ENCODE measurements at places on chromosomes 12 and 14. TPM values are rescaled to one million over a fixed set of nuclear protein-coding genes. Genes with fewer than 3 reads are reported as not detected.

DNA sequence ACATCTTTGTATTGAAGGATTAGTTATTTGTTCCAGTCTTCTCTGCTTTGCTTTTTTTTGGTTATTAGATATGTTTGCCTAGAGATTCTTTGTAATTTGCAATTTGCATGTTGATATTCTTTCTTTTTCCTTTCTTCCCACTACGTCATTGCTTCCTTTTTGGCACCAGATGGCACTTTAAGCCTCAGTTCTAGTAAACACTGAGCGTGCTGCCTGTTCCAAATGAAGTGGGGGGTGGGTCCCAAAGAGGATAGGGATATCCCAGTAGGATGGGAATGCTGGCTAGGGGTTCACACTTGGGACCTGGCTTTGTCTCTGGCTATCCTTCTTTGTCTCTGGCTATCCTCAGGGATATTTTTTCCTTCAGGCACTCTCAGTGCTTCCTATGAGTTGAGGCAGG, 17.0 kb downstream of the EAPP start:
- no peak for DNase-seq

GRCh38 chr12:116735951-116736599, 1.8 kb downstream of the SPRING1 start:
- no peak for DNase-seq

DNA sequence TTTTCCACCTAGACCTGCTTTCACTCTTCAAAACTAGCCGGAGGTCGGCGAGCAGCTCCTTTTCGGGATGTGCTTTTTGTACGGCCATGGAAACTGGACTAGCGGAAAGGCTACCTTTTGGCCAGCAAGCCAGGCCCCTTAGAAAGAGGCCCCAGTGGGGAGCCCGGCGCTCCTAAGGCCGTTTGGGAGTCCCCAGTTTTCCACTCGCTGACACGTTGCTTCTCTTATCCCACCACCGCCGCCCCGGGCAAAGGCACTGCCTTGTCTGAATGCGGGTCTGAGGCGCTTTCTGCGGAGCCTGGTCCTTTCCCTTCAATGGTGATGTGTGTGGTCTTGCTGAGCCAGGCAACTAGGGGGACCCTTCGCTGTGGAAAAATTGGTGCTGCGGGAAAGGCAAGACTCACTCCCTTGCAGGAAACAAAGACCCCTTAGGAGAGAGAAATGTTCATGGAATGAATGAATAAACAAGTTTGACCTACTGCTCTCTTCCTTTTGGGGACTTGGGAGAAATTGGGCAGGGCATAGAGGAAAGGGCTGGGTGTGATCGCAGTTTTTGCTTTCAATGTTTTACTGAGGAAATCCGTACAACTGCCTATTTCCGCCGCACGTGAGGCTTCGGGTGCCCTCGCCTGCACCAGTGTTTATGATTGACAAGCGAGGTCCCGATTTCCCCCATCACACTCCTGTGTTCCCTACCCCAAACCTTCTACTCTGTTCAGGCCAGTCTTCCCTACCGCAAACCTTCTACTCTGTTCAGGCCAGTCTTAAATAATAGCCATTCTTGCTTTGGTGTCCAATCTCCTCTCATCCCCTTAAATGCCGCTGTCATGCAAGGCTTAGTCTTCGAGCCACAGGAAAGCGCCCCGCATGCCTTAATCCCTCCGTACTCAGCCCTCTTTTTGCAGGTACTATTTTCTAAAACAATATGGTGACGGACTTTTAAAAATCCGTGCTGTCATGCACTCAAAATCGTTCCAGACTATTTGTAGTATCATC, 1.0 kb upstream of the SLC38A2 start:
- no peak for DNase-seq

DNA sequence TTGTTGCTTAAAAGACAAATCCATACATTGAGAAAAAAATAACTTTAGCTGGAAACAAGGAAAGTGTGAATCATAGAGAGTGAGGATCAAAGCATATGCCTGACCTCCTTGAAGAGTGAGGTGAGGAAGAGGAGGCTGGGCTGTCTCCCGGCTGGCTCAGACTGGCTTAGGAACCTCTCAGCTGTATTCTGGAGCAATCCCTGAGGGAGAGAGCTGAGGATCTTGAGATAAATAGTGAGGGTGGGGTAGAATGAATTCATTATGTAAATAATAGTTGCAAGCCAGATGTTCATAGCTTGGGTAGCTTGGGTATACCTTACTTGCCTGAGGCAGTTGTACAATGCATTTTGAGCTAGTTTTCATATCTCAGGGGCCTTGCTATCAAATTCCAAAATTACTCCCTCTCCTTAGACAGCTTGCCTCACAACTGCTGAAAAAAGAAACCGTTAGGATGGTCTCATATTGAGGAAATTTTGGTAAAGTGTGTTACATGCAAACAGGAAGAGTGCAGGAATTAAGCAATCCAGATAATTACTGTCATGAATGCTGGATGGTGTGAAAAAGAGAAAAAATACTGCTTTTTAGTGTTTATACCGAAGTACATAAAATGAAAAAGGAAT, 30.5 kb upstream of the SLC15A5 start:
- no peak for DNase-seq

DNA sequence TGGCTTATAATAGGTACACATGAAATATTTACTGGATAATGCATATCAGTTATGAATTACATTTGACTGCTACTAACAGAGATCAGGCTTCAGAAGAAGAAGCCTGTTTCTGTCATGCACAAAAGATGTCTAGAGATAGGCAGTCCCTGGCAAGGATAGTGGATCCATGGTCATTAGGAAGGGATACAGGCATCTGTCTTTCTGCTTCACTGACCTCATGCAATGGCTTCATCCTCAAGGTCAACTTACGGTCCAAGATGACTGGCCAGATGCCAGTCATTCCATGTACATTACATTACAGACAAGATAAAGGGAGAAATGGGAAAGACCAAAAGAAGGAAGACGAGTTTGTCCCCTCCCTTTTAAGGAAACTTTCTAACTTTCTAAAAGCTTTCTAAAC, 94.0 kb downstream of the NUAK1 start:
- no peak for DNase-seq

DNA sequence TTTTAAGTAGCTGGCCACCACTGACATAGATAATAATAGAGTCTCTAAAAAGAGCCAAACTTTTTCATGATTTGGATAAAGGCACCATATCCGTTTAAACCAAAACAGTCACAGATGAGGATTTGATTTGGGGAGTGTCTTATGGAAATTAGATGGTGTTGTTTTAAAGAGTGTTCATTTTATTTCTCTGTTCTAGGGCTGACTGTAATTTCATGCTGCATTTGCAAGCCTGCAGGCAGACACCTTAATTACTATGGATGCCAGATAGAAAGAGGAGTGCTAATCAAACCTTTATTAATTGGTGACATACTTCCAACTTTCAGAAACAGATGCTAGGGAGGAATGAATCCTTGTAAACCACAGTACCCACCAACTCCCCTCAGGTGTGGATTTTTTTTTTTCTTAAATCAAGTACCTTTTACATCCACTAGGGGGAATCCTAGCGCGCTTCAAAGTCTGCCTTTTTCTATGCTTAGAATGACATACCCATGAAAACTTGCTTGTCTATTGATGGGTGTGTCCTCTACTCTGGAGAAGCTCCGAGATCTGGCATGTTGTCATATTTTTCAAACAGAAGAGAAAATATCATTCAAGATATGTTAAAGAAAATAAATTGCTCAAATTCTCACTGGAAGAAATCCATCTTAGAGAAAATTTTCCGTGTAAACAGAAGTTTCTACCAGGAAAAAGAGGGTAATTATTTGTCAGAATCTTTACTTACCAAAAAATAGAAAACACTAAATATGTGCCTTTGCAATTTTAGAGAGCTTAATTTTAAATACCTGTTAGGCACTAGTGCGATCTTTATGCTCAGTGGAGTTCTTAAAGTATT, 14.2 kb upstream of the PLXNC1 start:
- no peak for DNase-seq

GRCh38 chr14:73935666-73936065, 14.2 kb downstream of the FAM161B start:
- DNase-seq = no peak

DNA sequence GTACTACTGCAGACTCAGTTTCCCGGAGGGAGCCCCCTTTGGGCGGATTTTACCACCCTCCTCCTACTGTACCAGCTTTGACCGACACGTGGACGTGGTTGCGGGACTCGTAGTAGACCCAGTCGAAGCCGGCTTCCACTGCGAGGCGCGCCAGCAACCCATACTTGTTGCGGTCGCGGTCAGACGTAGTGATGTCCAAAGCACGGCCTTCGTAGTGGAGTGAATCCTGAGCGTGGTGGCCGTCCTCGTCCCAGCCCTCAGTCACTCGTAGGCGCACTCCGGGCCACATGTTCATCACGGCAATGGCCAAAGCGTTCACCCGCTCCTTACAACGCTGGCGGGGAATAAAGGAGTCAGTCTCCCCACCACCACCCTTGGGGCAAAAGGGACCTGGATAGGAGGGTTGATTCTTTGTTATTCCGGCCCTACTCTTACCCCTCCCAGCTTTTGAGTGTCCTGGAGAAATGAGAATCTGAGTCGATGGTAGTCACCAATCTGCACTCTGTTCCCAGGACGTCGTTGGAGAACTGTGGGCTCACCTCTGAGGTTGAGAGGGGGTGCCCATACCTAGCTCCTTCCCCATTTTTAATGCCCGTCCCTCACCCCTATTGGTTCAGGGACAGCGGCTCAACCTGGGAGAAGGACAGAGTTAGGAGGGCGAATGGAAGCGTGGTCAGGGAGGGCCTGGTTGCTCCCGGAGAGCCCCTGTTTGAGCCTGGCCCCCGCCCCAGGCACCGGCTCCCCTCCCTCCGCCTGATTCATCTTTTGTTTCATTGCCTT, 3.4 kb downstream of the DHH start:
- no peak for DNase-seq

- DNase-seq = no peak
Measured at GRCh38 chr14:102140750-102141145, 1.1 kb downstream of the WDR20 start.

DNA sequence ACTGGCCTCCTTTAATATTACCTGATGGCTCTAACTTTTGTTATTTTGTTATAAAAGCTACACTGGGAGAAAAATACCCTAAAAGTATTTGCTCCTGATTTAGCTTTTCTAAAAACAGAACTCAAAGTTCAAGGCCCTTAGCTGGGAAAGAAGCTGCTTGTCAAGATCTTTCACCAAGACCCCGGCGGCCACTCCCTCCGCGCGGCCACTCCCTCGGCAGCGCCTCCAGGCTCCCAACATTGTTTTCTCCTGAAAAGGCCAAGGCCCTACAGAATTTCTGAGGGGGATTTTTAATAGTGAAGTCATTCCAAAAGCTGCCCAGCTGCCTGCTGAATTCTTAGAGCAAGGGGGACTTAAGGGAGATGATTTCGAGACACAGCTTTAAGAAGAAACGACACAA, 96.4 kb downstream of the NTN4 start:
- DNase-seq = no peak

DNA sequence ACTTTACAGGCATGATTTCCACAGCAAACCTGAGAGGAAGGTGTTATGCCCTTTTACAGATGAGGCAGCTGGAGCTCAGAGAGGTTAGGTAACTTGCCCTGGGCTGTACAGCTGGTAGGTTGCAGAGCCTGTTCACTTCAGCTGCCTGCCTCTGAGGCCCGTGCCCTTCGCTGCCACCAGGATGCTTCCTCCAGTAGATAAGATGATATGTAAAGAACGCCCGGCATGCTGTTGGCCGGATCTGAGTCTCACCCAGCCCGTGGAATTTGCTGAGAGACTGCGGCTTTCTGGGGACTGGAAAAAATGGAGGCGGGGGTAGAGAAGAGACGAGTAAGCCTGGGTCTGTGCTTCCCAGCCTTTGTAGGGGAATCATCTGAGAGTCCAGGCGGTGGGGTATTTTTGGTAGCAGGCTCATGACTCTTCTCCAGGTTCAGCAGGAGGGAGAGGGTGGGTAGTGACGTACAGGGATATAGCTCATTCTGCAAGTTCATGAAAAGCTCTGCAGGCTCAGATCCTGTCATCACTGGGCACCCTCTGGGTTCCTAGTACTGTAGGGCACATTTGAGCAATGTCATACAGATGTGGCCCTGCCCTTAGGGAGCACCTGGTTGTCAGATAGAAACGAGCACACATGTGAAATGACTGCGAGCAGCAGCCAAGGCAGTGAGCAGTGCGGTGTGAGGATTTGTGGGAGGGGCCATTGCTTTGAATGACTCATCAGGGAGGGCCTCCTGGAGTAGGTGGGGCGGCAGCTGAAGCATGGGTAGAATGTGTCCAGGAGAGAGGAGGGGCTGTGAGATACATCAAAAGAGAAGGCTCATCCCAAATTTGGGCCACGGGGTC, 159.4 kb downstream of the TSPAN9 start:
- DNase-seq = no peak

PHC1 gene
- 18.0 TPM for total RNA-seq

PWP1 gene
- total RNA-seq = 41.4 TPM

CTSG gene
- 6.3 TPM for total RNA-seq

ANKS1B gene
- total RNA-seq = 5.3 TPM

OR6C3 gene
- total RNA-seq = not detected

GDF3 gene
- 0.26 TPM for total RNA-seq

ADGRD1 gene
- total RNA-seq = 28.5 TPM

SOAT2 gene
- total RNA-seq = not detected

Measured in mesenteric fat pad (tissue), 1 donor.